ENCODE measurements at places on chromosomes 3 and 15.

DNA sequence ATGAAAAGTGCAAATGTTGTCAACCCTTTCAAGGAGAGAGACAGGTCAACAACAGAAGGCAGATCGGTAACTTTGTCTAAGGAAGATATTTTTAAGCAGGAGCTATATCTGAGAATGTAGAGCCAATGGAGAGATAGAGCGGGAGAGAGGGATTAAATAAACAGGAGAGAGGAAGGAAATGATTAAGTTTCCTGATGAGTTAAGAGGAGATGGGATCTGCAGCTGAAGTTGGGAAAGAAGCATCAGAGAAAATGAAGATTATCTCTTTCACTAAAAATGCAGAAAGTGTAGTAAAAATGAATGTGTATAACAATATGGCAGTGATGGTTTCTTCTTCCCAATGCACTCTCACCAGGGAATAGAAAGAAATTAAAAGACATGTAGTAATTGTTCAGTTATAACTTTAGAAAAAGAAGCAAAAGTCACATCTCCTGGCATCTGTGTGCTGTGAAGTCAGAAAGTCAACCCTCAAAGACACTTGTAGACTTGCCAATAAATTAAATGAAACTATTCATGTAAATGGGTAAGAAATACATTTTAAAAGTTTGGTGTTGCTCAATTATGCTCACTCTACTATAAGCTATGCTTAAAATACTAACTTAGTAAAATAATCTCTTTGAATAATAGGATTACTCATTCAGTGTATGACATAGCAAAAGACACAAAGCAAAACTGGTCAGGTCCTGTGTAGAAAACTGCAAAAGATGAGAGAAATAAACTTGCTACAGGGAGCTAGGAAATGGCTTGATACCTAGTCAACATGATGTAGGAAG is 264.6 kb downstream of the ZIC4 start:
- no peak for DNase-seq

DNA sequence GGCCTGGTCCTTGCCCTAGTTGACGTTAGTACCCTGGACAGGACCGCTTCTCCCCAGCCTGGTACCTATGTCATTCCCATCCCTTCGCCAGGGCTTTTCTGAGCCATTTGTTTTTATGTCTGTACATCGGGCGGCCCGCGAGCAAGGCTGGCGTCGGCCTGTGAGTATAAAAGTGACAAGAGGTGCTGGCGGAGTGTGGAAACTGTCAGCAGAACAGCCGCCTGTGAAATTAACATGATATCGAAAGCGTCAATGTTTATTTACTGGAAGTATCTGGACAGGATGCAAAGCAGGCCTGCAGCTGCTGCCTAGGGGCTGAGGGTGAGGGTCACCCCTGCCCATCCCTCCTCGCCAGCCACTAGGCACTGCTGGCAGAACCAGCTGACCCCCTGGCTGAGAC is 33.4 kb downstream of the LINGO1 start:
- DNase-seq: no peak

DNA sequence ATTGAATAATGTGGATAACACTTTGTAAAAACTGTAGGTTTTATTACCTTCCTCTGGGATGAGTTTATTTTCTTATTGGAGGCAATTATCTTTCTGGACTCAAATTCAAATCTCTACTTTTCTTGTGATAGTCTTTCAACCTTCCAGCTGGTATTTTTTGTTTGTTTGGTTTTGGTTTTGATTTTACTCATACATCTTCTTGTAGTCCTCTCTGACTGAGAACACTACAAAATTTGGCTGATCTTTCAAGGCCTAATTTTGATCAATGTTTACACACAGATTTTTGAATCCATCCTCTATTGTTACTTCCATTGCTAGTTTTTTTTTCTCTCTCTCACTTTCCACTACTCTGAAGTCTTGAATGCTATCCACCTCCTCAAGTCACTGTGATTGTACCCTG is 303.8 kb upstream of the NECTIN3 start:
- no peak for DNase-seq

- DNase-seq: no peak
Observed at GRCh38 chr3:42704136-42704841, 1.7 kb upstream of the HHATL start.

- no peak for DNase-seq
Observed at GRCh38 chr3:186003610-186004009, 65.8 kb upstream of the TRA2B start.

GRCh38 chr15:77550301-77551251 is 82.1 kb downstream of the LINGO1 start:
- no peak for DNase-seq

- no peak for DNase-seq
Observed at GRCh38 chr3:135260025-135260424, 465.0 kb downstream of the EPHB1 start.

GRCh38 chr3:148923592-148923991 is 58.5 kb downstream of the CPA3 start:
- DNase-seq: no peak

DNA sequence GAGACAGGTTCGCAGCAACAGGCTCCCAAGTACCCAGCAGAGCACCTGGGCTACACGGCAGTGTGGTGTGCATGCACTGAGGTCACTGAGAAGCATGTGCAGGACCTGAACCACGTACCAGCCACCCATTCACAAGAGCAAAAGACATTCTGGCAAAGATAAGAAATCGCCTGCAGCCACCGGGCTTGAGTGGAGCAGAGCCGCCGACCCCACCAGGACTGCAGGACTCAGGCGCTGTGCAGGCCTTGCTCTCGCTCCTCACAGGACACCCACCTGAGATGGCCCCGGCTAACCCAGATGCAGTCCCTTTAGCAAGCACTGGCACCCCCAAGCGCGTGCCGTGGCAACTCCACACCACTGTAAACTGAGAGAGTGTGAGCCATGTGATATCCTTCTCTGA is 32.3 kb upstream of the OCA2 start:
- DNase-seq: no peak

Measured in stimulated activated CD8-positive, alpha-beta memory T cell treated with anti-CD3 and anti-CD28 coated beads, Interleukin-15, amount 100 ng/mL, for 24 hours (primary cell).